SK-MEL-5 (cell line): ENCODE measurements at places on chromosomes 7 and 10.
A peak's percentile ranks its signal among the peaks of the same experiment; 100 is the strongest.

DNA sequence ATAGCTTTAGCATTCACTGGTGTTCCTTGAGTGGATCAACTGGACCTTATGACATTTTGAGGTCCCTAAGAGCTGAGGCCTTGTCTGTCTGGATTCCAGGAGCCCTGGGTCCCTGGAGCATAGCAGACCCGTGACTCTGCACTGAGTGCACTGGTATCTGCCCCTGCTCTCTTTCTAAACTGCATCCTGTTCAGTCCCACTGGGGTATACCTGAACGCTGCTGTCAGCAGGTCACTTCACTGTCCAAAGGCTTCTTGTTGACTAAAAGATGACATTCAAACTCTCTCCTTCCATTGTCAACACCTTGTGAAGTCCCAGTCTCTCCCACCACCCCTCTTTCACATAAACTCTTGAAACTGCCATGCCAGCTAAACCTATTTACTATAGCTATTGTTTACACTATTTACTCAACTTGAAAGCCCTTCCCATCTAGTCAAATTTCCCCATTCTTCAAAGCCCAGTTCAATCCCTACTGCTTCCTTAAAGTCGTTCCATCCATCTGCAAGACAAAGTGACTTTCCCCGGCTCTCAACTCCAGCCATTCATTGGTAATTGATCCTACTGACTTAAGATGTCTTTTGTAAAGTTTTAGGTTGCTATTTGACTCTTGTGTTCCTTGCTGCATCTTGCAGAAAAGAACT lies 523.3 kb downstream of the KCNMA1 start:
- no peak for DNase-seq

- DNase-seq = peak; percentile 83
Measured at GRCh38 chr7:107725138-107725740, 18.7 kb upstream of the CBLL1 start.

DNA sequence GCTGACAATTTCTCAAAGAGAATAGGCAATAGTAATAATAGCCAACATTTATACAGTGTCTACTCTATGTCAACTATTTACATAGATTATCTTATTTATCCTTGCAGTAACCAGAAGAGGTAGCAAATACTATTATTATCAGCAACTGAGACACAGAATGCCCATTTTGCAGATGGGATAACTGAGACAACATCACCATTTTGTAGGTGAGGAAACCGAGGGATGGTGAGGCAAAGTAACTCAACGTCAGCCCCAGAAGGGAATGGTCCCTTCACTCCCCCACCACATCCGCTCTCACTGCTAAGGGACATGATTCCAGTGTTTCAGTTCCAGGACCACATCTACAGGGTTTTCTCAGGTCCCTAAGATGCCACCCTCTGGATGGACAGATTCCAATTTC lies 261.2 kb upstream of the NEBL start:
- no peak for DNase-seq

GRCh38 chr7:12519682-12520009 lies 50.9 kb upstream of the SCIN start:
- DNase-seq = no peak

- DNase-seq = no peak
Measured at GRCh38 chr7:95772771-95773581, 622 bp downstream of the DYNC1I1 start.

DNA sequence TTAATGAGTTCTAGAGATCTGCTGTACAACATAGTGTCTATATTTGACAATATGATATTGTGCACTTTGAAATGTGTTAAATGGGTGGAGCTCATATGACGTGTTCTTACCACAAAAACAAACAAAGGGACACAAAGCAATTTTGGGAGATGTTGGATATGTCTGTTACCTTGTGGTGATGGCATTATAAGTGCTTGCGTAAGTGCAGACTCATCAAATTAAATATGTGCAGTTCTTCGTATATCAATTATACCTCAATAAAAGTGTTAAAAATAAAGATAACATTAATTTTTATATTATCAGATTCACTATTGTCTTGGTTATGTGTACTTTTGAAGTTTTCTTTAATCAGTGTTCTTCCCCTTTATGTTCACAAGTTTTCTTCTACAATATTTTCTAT lies 372.9 kb upstream of the COBL start:
- DNase-seq = no peak

- DNase-seq = peak; percentile 97
Measured at GRCh38 chr7:83162402-83163256, at the start of gene PCLO. Gene PCLO (minus strand): TSS chr7:83162884. CDS start chr7:83162592, 292 bp downstream.

DNA sequence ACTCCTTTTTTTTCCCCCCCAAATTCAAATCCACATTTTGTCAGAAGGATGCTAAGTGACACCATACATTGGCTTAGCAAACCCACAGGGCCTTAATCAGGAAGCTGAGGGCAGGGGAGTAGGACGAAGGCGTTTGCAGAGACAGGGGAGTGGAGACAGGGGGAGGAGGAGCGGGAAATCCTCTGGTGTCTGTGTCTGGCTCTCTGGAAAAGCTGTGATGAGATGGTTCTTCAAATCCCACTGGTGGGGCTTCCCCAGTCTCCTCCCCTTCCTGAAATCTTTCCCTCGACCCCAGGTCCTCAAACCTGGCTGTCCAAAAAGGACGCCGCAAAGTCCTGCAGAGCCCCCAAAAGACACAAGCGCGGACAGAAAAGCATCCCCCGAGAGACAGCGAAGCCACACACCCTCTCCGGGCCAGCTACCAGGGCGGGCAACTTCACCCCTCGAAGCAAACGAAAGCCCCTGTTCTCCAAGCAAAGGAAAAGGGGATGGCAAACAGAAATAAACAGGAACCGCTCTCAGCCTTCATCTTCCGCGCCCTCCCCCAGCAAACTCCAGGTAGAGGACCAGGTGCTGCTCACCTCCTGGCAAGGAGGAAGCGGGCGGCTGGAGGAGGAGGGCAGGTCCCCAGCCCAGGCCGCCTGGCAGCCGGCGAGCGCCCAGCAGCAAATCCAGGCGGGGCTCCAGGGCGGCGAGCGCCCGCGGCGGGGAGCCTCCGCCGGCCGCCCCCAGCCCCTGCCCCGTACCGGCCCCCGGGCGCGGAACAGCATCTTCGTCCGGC lies 520 bp downstream of the ELAPOR2 start:
- no peak for DNase-seq

DNA sequence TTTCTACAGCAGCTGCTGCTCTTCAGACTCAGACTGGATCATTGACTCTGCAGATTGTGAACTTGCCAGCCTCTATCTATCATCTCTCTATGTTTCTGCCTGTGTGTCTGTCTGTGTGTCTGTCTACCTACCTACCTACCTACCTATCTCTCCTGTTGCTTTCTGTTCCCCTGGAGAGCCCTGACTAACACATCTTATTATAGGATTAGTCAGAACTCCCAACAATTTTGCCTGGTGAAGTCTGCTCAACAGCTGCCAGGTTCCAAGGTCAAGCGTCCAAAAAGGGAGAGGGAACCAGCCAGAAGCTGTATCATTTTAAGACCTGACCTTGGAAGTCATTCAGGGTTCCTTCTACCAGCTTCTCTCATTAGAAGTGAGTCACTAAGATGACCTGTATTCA lies 579.0 kb upstream of the DPP6 start:
- DNase-seq = no peak

GRCh38 chr7:39153647-39154046 lies 175.9 kb downstream of the POU6F2 start:
- peak; percentile 60 for DNase-seq

DNA sequence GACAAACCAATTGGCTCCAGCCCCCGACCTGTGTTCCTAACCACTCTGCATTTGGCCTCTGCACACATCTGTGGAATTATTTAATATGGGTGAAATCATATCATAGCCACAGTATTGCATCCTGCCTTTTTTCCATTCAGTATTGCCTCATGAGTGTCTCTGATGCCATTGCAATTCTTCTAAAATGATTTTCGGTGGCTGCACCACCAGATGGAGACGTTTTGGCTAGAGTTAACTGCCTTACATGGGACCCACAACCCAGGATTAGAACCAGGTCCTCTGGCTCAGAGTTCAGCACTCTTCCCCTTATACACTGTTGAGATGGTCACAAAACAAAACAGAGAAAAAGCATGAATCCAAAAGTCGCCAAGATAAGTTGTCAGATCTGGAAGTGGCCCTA lies 180.8 kb downstream of the EMX2 start:
- DNase-seq = peak; percentile 6

DNA sequence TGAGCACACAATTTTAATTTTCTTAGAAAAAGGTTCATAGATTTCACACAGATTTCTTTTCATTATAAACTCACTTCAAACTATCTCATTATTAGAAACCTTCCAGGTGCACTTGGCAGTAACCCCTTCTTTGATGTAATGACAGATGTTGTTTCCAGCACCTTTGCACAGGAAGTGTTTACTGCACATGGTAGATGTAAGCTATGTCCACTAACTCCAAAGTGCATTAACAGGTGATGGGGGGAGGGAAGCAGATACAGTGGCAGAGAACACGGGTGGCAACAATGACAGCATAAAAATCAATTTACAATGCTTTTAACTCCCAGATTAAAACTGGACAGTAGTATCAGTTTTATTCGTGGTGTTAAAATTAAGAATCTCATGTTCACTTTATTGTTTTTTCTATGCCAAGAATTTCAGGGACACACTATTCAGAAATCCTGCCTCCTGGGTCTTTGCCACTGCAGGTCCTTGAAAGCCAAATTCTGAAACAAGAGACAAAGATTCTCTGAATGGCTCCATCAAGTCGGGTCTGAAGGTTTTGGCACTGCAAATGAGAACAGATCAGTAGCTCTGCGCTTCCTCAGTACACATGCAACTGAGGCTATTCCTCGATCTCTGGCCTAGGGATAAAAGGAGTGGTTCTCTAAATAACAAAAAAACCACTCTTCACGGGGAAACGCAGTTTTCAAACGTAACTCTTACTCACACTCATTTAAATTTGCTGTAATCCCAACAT lies 187.7 kb downstream of the JAZF1 start:
- no peak for DNase-seq

DNA sequence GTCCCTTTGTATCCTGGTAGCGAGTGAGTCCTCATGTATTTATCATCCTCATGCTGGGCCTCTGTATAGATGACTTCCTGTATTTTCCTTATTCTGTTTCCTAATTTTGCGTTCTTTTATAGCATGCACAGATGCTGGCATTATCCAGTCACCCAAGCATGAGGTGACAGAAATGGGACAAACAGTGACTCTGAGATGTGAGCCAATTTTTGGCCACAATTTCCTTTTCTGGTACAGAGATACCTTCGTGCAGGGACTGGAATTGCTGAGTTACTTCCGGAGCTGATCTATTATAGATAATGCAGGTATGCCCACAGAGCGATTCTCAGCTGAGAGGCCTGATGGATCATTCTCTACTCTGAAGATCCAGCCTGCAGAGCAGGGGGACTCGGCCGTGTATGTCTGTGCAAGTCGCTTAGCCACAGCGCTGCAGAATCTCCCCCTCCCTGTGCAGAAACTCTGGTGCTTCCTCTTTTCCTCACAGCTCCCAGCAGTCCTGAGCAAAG lies 183.1 kb upstream of the PRSS58 start:
- DNase-seq = no peak

- DNase-seq = no peak
Measured at GRCh38 chr7:88269586-88269985, 37.1 kb downstream of the STEAP4 start.

DNA sequence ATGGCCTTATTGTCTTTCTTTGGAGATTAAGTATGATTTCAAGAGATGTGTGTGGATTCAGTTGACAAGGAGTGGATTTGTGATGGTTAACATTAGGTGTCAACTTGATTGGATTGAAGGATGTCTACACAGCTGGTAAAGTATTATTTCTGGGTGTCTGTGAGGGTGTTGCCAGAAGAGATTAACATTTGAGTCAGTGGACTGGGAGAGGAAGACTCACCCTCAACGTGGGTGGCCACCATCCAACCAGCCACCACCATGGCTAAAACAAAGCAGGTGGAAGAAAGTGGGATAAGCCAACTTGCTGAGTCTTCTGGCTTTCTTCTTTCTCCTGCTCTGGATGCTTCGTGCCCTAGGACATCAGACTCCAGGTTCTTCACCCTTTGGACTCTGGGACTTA lies 76.1 kb downstream of the GPR37 start:
- no peak for DNase-seq

DNA sequence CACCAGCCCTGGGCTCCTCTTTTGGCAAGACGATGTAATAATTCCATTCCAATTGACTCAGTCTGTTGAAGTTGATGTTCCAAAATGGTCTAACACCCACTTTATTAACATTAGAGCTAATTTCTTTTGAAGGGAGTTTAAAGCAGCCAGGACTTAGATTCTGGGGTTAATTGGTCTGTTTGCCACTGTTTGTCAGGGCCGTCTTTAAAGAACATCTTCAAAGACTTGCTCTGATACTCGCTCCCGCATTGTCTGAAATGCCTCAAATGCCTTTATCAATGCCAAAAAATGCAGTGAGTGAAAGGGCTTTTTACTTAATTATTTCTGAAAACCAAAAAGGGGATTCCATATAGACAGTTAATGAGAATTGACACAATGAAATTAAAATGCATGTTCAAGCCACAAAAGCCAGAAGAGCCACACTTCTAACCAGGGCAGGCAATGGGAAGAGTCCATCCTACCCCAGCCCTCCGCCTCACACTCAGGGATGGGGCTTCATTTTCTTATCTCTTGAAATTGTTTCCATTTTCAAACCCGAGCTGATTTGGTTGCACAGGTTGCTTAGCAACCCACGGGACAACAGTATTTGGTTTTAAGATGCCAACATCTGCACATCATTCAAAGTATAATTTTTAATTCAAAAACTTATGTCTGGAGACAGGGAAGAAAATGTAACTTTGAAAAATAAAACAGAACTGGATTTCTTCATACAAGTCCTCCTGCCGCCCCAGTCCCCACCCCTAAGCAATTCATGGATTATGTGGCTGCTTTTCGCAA lies 163.0 kb downstream of the FGFR2 start:
- no peak for DNase-seq

GRCh38 chr7:30831227-30831626 lies 60.0 kb downstream of the MINDY4 start:
- no peak for DNase-seq
